Breast epithelium (tissue), 4 donors: ENCODE measurements at places on chromosomes 3 and 15. TPM values are rescaled to one million over a fixed set of nuclear protein-coding genes. Genes with fewer than 3 reads are reported as not detected.

The IL20RB gene
- 2.2 TPM for total RNA-seq

The HHATL gene
- total RNA-seq: not detected

The ELL3 gene
- total RNA-seq: 14.5 TPM

DNA sequence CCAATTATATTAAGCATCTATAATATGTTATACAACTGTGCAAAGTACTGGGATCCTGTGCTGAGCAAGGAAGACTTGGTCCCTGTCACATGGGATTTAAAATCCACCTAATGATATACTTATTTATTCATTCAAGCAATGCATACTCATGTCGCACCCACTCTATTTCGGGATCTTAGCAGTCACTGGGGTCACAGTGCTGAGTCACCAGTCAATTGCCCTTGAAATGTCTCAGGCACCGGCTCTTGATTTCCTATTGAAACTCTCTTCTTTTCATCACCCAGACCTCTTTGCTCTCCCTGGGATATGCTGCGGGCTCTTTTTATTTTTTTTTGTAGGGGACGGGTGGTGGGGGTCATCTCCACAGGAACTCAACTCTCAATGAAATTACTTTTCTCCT is 194.5 kb upstream of the GAP43 start:
- H3K4me3 ChIP-seq: no peak overlapping the region
- no peaks in the 10 kb centered on the region for H3K27me3 ChIP-seq
- H3K27ac ChIP-seq: no peak overlapping the region
- H3K36me3 ChIP-seq: no peaks in the 10 kb centered on the region
- H3K4me1 ChIP-seq: no peaks in the 10 kb centered on the region
- no peak for DNase-seq

DNA sequence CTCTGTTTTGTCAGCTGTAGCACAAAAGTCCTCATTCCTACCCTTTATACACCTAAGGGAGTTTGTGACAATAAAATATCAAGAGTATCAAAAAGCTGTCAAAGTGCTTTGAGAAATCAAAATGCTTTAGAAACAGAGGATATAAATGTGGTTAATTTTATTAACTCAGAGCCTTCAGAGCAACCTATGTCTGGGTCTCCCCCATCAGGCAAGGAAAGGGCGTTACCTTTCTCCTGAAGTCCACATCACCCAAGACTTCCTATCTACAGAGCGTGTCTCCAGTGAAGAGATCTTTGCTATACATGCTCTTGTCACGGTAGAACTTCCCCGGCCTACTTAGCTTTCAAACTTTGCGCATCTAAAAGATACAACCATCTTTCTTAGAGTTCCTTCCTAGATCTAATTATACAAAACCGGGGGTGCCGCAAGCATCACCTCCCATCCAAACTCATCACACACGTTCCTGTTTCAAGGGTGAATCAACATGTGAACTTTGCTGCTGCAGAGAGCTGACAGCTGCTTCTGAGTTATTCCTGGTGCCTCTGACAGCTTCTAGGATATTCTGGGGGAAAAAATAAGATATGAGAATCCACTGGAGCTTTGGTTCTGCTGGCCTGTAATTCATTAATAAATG is 93.0 kb downstream of the RARB start:
- H3K4me3 ChIP-seq: no peak overlapping the region
- no peak overlapping the region for H3K27ac ChIP-seq
- H3K4me1 ChIP-seq: no peaks in the 10 kb centered on the region
- no peak for DNase-seq
- H3K36me3 ChIP-seq: no peaks in the 10 kb centered on the region
- H3K27me3 ChIP-seq: no peaks in the 10 kb centered on the region

GRCh38 chr3:36945333-36945980 is 603 bp upstream of the TRANK1 start:
- peak overlapping the region; percentile 91 for H3K4me3 ChIP-seq
- H3K36me3 ChIP-seq: no peaks in the 10 kb centered on the region
- no peaks in the 10 kb centered on the region for H3K27me3 ChIP-seq
- no peak for DNase-seq
- no peaks in the 10 kb centered on the region for H3K4me1 ChIP-seq
- H3K27ac ChIP-seq: peak overlapping the region; percentile 82

GRCh38 chr3:61094608-61095007 is 156.6 kb downstream of the FHIT start:
- DNase-seq: no peak
- no peak overlapping the region for H3K27ac ChIP-seq
- H3K4me1 ChIP-seq: no peaks in the 10 kb centered on the region
- H3K4me3 ChIP-seq: no peak overlapping the region

GRCh38 chr15:79185199-79185598 is 94.6 kb upstream of the RASGRF1 start:
- no peaks in the 10 kb centered on the region for H3K4me1 ChIP-seq
- H3K4me3 ChIP-seq: no peak overlapping the region
- no peaks in the 10 kb centered on the region for H3K27me3 ChIP-seq
- no peak for DNase-seq

GRCh38 chr3:72919520-72919919 is 31.7 kb downstream of the GXYLT2 start:
- H3K4me3 ChIP-seq: no peak overlapping the region
- no peak for DNase-seq
- no peak overlapping the region for H3K27ac ChIP-seq
- no peaks in the 10 kb centered on the region for H3K27me3 ChIP-seq

- no peaks in the 10 kb centered on the region for H3K27me3 ChIP-seq
- DNase-seq: no peak
- H3K27ac ChIP-seq: no peak overlapping the region
Measured at GRCh38 chr3:11329777-11330176, 57.6 kb downstream of the ATG7 start.

DNA sequence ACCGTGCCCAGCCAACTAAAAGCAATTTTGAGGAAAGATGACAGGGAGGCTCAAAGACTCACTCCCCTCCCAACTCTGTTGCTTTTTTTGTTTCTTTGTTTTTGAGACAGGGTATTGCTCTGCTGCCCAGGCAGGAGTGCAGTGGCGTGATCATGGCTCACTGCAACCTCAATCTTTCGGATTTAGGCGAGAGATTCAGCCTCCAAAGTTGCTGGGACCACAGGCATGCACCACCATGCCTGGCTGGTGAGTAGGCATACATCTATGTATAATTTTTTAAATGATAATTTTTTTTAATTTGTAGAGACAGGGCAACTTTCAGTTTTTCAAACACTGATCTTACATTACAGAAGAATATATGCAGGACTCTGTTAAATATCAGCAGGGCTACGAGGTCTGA is 15.8 kb upstream of the THUMPD3 start:
- no peaks in the 10 kb centered on the region for H3K27me3 ChIP-seq
- H3K27ac ChIP-seq: no peak overlapping the region
- DNase-seq: no peak
- no peaks in the 10 kb centered on the region for H3K4me1 ChIP-seq
- no peaks in the 10 kb centered on the region for H3K36me3 ChIP-seq

- H3K4me1 ChIP-seq: no peaks in the 10 kb centered on the region
- no peak overlapping the region for H3K4me3 ChIP-seq
- no peaks in the 10 kb centered on the region for H3K27me3 ChIP-seq
Measured at GRCh38 chr15:95760508-95760907, 570.0 kb upstream of the NR2F2 start.

- H3K27me3 ChIP-seq: no peaks in the 10 kb centered on the region
- peak overlapping the region; percentile 95 for H3K27ac ChIP-seq
- H3K36me3 ChIP-seq: no peaks in the 10 kb centered on the region
- H3K4me3 ChIP-seq: no peak overlapping the region
- no peak for DNase-seq
- peaks cover 2% of the 10 kb centered on the region for H3K4me1 ChIP-seq
Measured at GRCh38 chr3:11721479-11721878, 77.8 kb upstream of the VGLL4 start.
